ENCODE measurements at places on chromosomes 12 and 14. TPM values are rescaled to one million over a fixed set of nuclear protein-coding genes. Genes with fewer than 3 reads are reported as not detected.

NEUROD4 gene
- total RNA-seq = not detected

FAM222A gene
- under 0.01 TPM for total RNA-seq

KCNMB4 gene
- 0.90 TPM for total RNA-seq

IFNG-AS1 gene
- not detected for total RNA-seq

DIO2 gene
- 24.2 TPM for total RNA-seq

BICDL1 gene
- total RNA-seq = not detected

NELL2 gene
- total RNA-seq = 0.28 TPM

GRIP1 gene
- total RNA-seq = under 0.01 TPM

ARHGEF25 gene
- total RNA-seq = 6.3 TPM

ARL6IP4 gene
- total RNA-seq = 205 TPM

MYF5 gene
- total RNA-seq = not detected

BCL2L14 gene
- total RNA-seq = not detected

ADCY4 gene
- total RNA-seq = not detected

TNS2 gene
- 10.6 TPM for total RNA-seq

EXD2 gene
- 13.3 TPM for total RNA-seq

CCDC88C gene
- total RNA-seq = 0.18 TPM

KERA gene
- not detected for total RNA-seq

PPP1R1A gene
- total RNA-seq = not detected

TRHDE gene
- 97.8 TPM for total RNA-seq

TPPP2 gene
- not detected for total RNA-seq

SLC6A12 gene
- total RNA-seq = not detected

TMCC3 gene
- total RNA-seq = 0.36 TPM

TGM1 gene
- total RNA-seq = 0.56 TPM

LRRC43 gene
- total RNA-seq = not detected

IAPP gene
- not detected for total RNA-seq

FOXN3 gene
- total RNA-seq = 33.7 TPM

ANG gene
- total RNA-seq = 3.6 TPM

ALKBH1 gene
- 10.8 TPM for total RNA-seq

FAM90A1 gene
- not detected for total RNA-seq

KRT79 gene
- total RNA-seq = not detected

TMEM233 gene
- total RNA-seq = not detected

PIK3C2G gene
- total RNA-seq = not detected

GABARAPL1 gene
- total RNA-seq = 51.6 TPM

TAMALIN gene
- 2.7 TPM for total RNA-seq

KRT6A gene
- not detected for total RNA-seq

EML1 gene
- total RNA-seq = 42.3 TPM

KRT77 gene
- not detected for total RNA-seq

DYNLL1 gene
- 709 TPM for total RNA-seq

SLC2A14 gene
- under 0.01 TPM for total RNA-seq

TAS2R46 gene
- total RNA-seq = 4.7 TPM

RNF212B gene
- not detected for total RNA-seq

ANKRD33 gene
- total RNA-seq = not detected

CAPZA3 gene
- total RNA-seq = not detected

LTBP2 gene
- total RNA-seq = 26.7 TPM

PGF gene
- 0.28 TPM for total RNA-seq

Measured in IMR-90 (cell line).